ENCODE measurements at places on chromosomes 2 and 18. TPM values are rescaled to one million over a fixed set of nuclear protein-coding genes. Genes with fewer than 3 reads are reported as not detected.

The MSH2 gene
- total RNA-seq, result 9.4 TPM

The NT5DC4 gene
- total RNA-seq, result not detected

The AKAIN1 gene
- total RNA-seq, result not detected

The STK17B gene
- total RNA-seq, result 15.7 TPM

The RIT2 gene
- total RNA-seq, result not detected

The SIX3 gene
- total RNA-seq, result not detected

The MEP1B gene
- total RNA-seq, result not detected

GRCh38 chr18:8091035-8091434 lies 518.2 kb upstream of the RAB12 start:
- no peak for DNase-seq

- DNase-seq, result no peak
Measured at GRCh38 chr2:3285901-3286645, 91.5 kb downstream of the EIPR1 start.

DNA sequence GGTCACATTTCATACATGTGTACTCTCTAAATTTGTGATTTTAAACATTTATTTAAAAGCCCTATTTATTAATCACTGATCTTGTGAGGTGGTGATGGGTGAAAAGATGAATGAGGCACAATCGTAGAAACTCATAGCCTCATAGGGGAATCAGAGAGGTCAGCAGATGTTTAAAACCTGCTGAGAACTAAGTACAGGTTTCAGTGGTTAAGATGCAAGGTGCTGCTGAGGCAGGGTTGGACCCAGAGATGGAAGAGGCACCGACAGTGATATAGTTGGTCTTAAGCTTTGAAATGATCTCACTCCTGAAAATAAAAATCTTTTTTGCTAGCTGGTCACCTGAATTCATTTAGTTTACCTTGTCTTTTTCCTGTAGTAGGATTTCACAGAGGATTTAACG lies 49.6 kb downstream of the LINC00305 start:
- no peak for DNase-seq

DNA sequence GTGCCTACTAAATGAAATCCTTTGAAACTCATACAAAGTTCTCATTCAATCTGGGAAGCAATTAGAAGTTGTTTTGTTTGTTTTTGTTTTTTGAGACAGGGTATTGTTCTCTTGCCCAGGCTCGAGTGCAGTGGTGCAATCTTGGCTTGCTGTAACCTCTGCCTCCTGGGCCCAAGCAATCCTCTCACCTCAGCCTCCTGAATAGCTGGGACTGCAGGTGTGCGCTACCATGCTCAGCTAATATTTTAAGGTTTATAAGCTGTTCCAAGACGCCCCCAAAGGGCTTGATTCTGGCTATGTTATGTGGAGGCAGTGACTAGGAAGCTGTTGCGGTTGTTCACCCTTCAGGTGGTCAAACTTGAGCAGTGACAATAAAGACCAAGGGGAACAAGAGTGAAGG lies 48.5 kb downstream of the NAB1 start:
- DNase-seq, result no peak

DNA sequence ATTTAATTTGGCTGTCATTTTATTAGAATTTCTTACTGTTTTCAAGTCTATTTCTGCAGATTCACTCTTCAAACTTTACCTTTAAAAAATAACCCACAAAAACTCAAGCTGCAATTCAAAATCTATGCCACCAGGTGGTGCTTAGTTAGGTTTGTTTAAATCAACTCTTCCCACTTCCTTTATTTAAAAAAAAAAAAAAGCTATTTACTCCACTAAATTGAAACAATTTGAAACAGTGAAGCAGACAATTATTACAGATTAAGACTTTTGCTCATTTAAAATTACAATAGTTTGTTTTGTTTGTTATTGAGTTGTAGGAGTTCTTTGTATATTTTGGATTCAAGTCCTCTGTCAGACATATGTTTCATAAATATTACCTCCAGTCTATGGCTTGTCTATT lies 300.0 kb downstream of the PDE11A start:
- DNase-seq, result no peak

DNA sequence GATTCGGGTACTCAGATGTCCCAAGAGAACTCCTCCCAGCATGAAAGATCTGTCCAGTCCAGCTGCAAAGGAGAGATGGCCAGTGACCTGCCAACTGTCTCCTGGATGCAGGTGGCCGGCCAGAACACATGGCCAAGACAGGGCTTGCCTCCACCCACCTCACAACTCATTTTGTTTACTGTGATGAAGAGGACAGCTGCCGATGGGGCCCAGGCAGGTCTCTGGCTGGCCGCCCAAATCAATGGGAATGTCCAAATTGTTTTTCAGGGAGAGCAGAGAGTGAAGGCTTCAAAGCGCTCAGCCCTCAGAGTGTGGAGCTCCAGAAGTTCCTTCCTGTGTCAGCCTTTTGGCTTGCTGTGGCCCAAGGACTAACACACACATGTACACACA lies 41.9 kb downstream of the FOSL2 start:
- DNase-seq, result no peak

DNA sequence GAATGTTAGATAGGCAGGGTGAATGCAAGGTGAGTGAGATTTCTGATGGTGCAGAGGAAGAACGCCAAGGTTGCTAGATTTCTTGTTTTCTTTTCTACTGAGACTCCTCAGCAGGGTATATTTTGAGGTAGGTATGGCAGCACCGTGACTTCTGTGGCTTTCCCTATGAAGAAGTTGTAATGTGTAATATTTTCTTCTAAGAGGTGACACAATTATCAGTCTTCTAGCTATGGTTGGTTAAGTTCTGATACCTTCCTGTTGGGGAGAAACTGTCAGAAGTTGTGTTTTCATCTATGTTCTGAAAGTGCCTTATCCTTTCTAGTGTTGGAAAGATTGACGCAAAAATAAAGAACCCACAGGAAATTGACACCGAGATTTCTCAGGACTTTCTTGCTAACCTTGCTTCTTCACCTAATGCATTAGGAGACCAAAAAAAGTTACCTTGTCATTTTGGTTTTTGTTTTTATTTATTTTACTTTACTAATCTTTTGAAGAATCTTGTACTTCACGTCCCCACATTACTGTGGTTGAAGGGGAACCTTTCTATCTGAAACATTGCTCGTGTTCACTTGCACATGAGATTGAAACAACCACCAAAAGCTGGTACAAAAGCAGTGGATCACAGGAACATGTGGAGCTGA lies 11.9 kb downstream of the IL18R1 start:
- DNase-seq, result no peak

DNA sequence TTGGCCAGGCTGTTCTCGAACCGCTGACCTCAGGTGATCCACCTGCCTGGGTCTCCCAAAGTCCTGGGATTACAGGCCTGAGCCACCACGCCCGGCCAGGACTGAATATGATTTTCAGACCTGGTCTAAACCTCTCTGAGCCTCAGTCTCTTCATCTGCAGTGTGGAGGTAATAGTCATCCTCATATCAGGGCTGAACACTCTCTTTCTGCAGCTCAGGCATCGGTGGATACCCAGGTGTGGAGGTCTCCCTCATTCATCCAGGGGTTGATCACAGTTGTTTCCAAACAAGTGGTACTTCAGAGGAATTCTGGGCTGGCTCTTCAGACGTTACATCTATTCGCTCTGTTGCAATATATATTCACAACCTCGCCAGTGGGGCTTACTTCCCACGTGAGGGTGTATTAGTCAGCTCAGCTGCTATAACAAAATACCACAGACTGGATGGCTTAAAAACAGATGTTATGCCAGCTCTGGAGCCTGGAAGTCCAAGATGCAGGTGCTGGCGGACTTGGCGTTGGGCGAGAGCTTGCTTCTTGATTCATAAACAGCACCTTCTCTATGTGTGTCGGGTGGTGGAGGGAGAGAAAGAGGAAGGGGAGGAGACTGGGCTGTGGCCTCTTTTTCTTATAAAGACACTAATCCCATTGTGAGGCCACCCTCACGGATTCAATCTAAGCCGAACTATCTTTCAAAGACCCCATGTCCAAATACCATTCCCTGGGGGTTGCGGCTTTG lies 2.9 kb upstream of the MBP start:
- DNase-seq, result no peak

- DNase-seq, result peak; percentile 96
Measured at GRCh38 chr2:71614976-71615766, 161.8 kb downstream of the DYSF start.

DNA sequence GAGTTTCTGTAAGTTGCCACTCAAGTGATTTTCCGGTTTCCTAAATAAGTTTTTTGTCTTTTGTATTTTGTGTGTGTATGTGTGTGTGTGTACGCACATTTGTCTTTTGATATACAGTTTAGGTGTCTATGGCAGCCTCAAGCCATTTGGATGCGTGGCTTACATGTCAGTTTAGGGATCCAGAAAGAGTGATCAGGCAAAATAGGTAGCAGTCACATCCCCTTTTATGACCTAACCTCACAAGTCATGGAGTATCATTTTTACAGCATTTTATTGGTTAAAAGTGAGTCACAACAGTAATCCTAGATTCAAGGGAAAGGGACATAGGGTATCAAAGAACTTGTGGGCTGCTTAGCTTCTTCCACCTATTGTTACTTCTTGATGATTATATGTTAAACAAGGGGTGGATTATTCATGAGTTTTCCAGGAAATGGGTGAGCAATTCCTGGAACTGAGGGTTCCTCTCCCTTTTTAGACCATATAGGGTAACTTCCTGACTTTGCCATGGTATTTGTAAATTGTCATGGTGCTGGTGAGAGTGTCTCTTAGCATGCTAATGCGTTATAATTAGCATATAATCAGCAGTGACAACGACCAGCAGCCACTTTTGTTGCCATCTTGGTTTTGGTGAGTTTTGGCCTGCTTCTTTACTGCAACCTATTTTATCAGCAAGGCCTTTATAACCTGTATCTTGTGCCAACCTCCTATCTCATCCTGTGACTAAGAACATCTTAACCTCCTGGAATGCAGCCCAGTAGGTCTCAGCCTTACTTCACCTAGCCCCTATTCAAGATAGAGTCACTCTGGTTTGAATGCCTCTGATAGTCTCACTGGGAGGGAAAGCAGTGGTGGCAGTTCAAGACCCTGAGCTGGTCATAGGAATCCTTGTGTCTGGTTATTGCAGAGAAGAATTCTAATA lies 8.6 kb upstream of the SOCS6 start:
- DNase-seq, result no peak

DNA sequence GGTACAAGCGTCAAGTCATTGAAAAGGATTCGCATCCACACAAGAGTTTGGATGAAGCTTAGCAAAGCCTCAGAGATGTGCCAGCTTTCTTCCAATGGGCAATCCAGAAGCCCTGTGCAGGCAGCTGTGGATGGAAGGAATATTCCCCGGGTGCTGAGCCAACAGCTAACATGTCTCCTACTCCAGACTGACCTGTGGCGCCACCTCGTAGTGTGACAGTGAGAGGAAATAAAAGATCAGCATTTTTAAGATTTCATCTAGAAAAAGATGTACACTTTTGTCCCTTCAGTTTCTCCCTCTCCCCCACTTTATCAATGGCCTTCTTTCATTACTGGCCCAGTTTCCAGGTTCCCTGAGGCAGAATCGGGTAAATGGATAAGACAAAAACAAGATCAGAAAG lies 48.9 kb upstream of the SPATS2L start:
- no peak for DNase-seq

- no peak for DNase-seq
Measured at GRCh38 chr2:138012968-138013367, 48.7 kb downstream of the HNMT start.

GRCh38 chr2:215364157-215365155 lies 52.6 kb downstream of the ATIC start:
- no peak for DNase-seq

GRCh38 chr2:212973347-212973746 lies 178.1 kb downstream of the IKZF2 start:
- DNase-seq, result no peak

DNA sequence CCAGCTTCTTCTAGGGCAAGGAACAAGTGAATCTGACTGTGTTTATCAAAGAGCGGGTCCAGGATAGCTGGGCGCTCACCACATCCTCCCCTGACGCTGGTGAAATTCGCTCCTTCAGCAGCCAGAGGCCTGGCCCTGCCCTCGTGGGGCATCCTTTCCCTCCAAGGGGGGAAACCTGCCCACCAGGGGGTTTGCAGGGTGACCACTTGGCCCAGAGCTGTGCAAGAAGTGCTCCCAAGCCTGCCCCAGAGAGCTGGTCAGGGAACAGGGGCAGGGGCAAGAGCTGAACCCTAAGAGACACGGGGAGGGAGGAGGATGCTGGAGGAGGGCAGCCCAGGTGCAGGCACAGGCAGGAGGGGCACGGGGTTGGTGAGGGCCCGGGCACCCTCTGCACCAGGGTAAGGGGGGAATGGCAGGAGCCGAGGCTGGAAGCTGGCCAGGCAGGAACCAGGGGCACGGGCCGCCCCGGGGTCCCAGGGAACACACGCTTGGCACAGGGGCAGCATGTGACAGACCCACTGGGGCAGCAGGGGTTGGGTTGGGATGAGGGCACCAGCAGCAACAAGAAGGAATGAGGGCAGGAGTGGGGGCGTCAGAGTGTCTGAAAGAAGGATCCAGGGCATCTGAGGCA lies 2.8 kb upstream of the GPR55 start:
- DNase-seq, result peak; percentile 62

- DNase-seq, result no peak
Measured at GRCh38 chr2:83795777-83796176, 663.3 kb downstream of the SUCLG1 start.

DNA sequence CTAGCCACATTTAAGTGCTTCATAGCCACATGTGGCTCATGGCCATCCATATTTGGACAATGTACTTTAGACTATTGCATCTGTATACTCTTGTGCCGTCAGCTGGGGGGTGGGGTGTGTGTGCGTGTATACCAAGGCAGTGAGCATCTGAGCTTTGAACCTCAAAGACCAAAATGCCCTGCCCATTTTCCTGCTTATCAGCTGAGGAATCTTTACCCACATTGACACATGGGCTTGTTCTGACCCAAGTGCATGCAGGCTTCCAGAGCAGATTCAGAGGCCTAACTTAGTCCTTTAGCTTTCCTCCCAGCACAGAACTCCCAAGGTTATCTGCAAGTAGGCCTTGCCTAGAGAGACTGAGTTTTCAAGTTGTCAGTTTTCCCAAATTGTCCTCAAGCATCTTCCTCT lies 11.1 kb upstream of the MOCOS start:
- DNase-seq, result no peak

DNA sequence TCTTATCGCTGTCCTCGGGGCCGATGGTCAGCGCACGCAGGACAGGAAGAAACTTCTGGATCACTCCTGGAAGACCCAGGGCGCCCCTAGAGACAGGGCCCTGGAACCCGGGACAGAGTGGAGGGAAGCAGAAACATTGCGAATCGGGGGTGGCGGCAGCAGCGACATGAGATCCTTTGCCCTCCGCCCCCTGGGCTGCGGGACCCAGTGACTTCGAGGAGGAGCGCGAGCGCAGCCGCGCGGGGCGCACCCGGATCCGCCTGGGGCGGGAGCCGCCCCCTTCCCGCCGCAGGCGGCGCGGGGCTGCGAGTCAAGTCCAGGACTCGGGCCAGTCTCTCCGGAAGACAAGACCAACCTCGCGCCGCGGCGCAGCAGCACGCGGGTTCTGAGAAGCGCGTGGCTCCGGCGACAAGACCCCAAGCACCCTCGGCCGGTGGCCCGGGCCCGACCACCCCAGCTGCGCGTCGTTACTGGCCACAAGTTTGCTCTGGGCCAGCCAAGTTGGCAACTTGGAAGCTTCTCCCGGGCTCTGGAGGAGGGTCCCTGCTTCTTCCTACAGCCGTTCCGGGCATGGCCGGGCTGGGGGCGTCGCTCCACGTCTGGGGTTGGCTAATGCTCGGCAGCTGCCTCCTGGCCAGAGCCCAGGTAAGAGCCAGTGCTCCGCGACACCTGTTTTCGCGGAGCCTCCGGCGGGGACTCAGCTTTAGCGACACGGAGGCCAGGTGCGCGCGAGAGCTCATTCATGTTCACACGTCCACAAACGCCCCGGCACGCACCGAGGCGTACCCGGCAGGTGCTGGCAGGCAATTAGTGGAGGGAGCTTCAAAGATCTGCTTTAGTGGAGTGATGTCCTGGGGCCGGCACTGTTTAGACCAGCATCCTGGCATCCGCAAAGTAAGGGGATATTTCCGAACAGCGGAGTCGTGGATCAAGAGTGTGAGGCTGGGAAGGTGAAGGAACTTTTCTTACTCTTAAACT lies at the start of gene PTH2R:
Gene PTH2R, plus strand, starts transcription at position 319 of the 978 bp plus-strand sequence. Its CDS starts 252 bp downstream, at position 571.
- no peak for DNase-seq
